ENCODE measurements at places on chromosomes 4 and X.

DNA sequence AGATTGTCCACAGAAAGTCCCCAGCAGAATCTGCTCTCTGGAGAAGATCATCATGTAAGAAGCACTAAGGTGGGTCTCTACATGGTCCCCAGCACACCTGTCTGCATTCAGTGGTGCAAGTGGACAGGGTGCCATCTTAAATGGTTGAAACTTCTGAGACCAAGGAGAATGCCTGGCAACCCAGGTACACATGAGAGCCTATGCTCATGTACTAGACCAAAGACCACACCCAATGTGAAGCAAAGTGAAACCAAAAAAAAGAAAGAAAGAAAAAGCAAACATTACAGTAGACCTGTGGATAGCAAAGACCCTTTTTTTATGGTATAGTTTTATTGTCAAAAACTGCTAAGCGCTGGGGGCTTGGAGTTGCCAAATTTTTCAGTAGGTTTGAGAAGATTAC, 15.0 kb downstream of the CD40LG start:
- no peak for DNase-seq

- no peak for DNase-seq
Observed at GRCh38 chr4:153023139-153023538, 87.0 kb downstream of the FHDC1 start.

- DNase-seq, result no peak
Observed at GRCh38 chr4:100926039-100926717, 408.4 kb upstream of the EMCN start.

DNA sequence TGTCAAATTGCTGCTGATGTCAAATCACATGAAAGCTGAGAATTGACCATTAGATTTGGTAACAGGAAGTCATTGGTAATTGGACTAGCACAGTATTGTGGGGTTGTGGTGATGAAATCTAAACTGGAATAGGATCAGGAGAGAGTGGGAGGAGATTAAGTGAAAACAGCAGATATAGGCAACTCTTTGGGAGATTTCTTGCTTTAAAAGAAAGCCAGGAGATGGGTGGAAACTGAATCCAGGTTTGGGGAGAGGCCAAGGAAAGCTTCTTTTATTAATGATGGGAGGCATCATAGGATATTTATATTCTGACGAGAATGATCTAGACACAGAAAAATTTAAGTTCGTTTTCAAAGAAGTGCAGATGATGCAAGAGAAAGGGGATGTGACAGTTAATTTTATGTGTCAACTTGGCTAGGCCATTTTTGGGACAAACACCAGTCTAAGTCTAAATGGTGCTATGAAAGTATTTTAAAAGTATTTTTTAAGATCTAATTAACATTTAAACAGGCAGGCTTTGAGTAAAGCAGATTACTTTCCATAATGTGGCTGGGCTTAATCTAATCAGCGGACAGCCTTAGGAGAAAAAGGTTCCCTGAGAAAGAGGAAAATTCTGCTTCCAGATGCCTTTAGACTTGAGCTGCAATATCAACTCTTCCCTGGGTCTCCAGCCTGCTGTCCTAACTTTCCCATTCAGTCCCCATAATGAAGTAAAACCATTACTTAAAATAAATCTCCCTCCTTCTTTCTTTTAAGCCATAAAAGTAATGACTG, 24.7 kb downstream of the SEC24D start:
- no peak for DNase-seq

- no peak for DNase-seq
Observed at GRCh38 chr4:175823015-175823742, 11.1 kb upstream of the GPM6A start.

DNA sequence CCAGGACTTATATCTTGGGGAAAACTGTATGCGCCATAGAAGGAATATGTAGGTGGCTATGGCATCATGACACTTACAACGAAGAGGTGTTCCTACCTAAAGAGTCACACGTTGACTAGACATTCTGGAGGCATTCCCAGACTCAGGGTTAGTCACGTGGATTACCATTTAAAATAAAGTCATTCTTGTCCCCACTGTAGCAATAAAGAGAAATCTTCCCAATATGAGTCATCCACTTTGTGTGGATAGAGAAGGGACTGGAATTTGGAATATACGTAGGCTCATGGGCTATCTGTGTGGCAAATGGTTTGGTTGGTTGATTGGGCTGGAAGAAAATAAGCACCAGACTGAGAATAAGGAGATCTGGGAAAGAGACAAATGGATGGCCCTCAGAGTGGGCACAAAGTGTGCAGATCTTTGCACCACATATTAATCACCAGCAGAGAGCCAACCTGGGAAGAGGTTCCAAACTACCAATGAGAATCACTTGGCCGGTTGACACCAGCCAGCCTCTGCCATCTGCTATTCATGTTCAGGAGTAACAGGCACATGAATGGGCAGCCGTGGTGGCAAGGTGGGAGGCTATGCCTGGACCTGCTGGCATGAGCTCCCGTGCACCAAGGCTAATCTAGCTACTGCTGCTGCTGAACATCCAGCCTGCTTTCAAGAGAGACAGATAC, 41.0 kb downstream of the MTNR1A start:
- no peak for DNase-seq

- no peak for DNase-seq
Observed at GRCh38 chrX:108584617-108585211, 145.1 kb downstream of the COL4A5 start.

DNA sequence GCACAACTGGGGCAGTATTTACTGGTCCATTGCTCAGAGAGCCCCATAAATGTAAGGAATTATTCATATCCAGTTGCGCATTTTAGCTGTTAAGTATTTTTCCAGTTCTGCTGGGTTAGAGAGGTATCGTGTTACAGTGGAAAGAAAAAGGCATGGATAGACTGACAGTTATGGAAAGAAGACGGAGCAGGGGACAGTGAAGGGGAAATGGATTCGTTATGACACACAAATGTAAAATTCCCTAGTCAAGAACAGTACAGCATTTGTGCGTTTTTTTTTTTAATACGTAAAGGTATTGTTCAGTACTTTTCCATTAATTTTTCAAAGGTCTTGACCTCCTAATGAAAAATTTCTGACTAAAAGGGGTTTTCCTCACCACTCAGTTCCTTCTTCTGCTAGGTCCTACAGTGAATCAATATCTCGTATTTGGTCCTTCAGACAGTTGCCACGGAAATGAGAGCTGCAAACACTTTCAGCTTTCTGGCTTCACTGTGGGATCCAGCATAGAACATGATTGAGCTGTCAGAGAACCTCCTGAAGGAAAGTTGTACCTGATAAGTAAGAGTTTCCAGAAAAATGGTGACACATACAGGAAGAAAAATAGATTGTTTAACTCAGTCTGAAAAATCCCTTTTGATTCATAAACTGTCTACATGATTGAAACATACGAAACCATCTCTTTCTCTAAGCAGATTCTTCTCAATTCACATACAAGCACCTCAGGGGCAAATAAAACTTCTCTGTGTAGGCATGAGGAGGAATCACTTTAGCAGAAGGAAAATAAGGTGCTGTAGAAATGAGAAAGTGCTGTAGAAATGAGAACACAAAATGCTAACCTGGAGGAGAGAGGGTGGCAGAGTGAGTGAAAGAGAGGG, 21.8 kb upstream of the BBS12 start:
- DNase-seq, result no peak

DNA sequence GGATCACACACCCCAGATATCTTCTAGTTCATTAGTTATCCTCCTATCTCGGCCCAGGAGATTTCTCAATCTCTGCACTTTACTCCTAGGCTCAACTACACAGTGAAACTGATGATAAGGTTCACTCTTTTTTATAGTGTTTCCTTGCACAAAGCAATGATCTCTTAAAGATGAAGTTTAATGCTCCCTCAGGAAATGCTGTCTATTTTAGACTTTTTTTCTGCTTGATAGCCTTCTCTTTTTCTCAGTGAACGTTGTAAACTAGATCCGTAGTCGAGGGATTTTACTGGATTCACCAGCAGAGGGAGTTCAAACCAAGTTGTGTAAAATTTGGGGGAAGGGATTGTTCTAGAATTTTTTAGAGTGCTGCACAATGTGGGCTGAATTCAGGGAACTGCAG, 269.6 kb downstream of the GBA3 start:
- DNase-seq, result no peak

DNA sequence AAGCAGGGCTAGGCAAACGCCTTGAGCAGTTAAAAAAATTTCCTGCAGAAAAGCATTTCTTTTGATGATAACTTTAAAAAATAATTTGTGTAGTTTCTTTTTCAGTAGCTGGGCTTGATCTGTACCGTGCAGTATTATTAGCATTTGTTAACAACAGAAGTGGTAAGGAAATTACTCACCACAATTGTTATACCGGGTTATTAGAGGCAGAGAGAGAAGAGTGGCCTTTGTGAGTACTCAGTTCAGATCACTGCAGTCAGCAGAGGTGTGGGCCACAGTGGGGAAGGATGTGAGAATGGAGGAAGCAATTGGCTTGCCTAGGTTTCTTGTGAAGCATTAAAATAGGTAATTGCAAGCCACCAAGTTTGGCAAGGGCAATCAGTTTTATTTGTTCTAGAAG, 14.3 kb upstream of the IL21 start:
- DNase-seq, result no peak

DNA sequence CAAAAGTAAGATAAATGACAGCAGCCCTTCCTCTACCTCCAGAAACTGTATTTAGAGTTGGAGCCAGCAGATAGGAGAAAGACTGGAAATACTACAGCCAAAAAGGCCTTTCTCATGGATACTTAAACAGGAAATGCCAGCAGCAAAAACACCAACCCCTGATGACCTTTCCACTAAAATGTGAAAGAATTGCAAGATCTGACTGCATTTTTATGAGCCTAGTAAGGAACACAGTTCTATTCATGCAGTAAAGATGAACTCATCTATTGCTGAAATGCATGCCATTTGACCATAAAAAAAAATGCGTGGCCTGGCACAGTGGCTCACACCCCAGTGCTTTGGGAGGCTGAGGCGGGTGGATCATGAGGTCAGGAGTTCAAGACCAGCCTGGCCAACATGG, 19.9 kb downstream of the ABCG2 start:
- no peak for DNase-seq

GRCh38 chrX:155313766-155314165, 20.6 kb downstream of the CLIC2 start:
- no peak for DNase-seq

- DNase-seq, result no peak
Observed at GRCh38 chr4:28385801-28386200, 1525.2 kb downstream of the STIM2 start.

- DNase-seq, result no peak
Observed at GRCh38 chr4:162151850-162152249, 11.9 kb downstream of the FSTL5 start.

DNA sequence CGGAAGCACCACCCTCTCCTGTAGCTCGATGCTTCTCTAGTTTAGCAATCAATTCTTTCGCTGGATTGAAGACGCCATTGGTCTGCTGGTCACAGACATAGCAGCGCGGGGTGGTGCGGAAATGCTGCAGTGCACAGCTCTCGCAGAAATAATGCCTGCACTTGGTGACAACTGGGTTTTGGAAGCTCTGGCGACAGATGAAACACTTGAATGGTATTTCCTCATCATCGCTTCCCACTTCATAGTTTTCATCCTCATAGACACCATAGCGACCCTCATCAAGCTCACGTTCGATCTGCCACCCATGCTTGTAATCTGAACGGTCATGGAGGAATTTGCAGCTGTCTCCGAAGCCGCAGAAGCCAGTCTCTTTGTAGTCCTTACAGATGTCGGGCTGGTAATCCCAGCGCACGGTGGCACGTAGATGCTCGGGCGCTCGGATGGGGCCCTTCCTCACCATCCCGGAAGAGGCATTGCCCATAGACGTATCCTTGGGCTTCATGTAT, 854 bp downstream of the RNF113A start:
- DNase-seq, result no peak

- DNase-seq, result no peak
Observed at GRCh38 chr4:83082777-83083176, 31.8 kb downstream of the PLAC8 start.

DNA sequence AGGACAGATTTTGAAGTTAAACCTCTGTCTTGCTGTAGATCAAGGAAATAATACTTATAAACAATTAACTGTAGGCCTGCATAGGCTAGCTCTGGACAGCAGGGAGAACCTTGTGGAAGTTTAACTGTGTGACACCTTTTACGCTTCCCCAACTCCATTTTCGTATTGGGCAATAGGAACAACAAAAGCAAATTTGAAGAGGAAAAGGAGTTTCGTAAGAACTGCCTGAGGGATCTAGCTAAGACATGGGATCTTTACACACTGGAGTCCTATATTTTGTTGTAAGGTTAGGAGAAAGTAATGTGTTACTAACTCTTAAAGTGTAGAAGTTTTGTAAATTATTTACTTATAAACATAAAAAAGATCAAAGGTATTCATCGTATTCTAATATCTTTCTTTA, 324.9 kb upstream of the CASK start:
- no peak for DNase-seq

All from stimulated activated CD4-positive, alpha-beta T cell treated with anti-CD3 and anti-CD28 coated beads, Interleukin-2, amount 100 ng/mL, for 4 hours (primary cell).